ENCODE measurements at places on chromosomes 11 and 22.

GRCh38 chr11:68412593-68413475 is 47.7 kb upstream of the PPP6R3 start:
- DNase-seq = no peak

- DNase-seq = no peak
These were observed 47.5 kb downstream of the SC5D start for GRCh38 chr11:121340032-121340580.

- no peak for DNase-seq
These were observed 15.5 kb upstream of the TAB1 start for GRCh38 chr22:39383841-39384625.

DNA sequence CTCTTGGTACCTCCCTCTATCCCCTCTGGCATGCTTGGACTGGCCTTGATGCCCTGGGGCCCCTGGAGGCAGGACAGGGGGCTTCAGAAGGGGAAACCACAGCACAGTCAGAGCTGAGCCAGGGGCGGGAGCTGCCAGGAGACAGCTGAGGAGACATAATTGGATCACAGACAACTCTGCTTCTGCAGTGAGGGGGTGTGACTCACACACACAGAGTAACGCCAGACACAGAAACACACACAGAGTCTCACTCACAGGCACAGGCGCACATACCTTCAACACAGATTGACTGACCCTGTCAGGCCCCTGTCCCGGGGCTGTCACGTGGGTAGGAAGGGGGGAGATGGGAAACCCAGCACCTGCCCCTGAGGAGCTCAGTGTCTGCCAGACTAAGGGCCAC is 20.6 kb downstream of the STARD10 start:
- peak; percentile 92 for DNase-seq

GRCh38 chr11:47186076-47186699 is at the start of gene PACSIN3:
Gene PACSIN3, minus strand, starts transcription at chr11:47186434. Its CDS starts 3,707 bp downstream, at chr11:47182727.
- peak; percentile 60 for DNase-seq

GRCh38 chr11:85359859-85360258 is 267.3 kb downstream of the DLG2 start:
- no peak for DNase-seq

DNA sequence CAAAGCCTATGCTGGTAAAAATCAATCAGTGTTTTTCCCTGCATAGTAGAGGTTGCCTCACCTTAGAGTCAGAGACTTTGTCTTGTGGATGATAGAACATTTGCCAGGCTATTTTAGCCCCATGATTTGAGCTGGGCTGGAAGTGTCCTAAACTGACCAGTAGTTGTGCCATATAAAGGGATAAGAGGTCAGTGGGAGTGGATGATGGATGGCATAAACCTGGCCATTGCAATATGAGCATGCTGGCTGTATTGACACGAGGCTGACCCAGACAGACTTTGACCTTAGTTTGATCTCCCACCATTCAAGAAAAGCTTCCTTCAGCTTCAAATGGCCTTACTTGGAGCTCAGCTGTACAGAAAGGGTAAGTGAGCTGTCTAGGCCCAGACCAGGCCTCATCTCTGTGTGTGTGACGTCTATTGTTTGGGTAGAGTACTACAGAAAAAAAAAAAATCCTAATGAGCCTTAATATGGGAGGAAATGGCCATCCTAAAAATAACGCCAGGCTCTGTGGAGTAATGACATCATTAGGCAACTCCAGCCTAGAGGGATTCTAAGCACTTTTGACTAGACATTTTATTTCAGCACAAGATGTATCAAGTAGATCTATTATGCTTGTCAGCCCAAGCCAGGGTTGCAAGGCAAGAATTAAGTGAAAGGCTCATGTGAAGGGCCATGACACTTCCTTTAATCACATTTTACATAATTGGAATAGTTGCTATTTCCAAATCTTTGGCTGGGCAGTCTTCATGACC is 51.3 kb upstream of the CADM1 start:
- no peak for DNase-seq

GRCh38 chr11:81388326-81388725 is 1345.3 kb downstream of the FAM181B start:
- no peak for DNase-seq

DNA sequence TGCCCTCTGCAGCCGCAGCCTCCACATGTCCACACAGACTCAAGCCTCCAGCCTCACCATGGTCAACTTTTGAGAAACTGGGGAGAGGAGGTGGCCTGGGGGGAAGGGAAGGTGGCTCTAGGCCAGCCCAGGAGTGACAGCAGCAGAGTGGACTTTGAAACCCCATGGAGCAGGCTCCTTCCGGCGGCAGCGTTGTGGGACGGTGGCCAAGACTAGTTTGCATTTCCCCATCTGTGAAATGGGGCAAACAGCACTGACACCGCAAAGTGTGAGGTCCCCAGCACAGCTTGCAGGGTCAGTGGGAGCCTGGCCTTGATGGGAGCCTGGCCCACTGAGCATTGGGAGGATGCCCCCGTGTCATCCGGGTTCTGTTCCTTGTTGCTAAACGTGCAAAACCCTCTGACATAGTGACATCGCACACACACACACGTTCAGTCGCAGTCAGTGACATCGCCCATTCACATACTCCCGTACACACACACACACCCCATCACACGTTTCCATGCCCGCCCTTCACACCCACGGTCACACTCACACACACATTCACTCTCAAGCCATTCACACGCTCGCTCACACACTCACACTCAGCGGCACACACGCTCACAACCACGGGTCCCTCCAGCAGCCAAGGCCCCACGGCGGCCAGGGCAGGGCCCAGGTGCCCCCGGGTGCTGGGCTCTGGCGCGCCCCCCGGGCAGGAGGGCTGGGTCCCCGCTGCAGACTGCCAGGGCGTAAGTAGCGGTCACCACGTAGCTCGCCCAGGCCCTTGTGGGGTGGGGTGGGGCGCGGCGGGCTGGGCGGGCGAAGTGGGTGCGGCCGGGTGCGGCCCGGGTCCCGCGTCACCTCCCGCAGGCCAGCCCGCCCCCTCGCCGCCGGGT is 585 bp downstream of the CYB5R3 start:
- DNase-seq = no peak

- DNase-seq = no peak
These were observed 22.2 kb downstream of the BLID start for GRCh38 chr11:122093731-122094275.

GRCh38 chr22:49235463-49236300 is 592.0 kb downstream of the BRD1 start:
- DNase-seq = no peak

- no peak for DNase-seq
These were observed 69.9 kb upstream of the CHRM4 start for GRCh38 chr11:46461461-46461927.

GRCh38 chr22:37112084-37112728 is 2.7 kb upstream of the TMPRSS6 start:
- DNase-seq = no peak

DNA sequence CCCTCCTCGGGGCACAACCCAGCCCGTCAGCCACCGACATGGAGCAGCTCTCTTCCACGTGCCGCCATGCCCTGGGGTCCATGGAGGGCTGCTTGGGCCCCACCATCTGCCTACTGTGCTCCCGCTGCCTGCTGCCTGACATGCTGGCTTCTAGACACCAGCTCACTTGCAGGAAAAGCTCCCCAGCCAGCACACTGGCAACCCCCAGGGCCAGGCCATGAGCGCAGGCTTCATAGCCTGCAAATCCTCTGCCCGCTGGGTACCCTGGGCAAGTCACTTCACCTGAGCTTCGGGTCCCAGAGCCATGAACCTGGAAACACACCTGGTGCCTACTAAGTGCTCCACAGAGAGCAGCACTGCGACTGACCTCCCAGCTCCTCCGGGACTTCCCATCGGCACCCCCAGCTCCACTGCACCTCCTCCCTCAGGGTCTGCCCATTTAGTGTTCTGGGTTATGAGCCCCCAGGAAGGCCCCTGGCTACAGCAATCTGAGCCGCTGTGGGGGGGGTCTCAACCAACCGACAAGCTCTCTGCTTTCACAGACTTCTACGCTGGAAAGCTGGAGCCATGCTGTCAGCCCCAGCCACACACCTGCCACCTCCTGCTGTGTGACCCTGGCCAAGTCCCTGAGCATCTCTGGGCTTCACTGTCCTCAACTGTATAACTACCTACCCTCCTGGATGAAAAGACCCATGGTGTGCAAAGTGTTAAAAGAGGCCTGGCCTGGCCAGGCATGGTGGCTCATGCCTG is 139.2 kb downstream of the CRYBB2 start:
- no peak for DNase-seq

DNA sequence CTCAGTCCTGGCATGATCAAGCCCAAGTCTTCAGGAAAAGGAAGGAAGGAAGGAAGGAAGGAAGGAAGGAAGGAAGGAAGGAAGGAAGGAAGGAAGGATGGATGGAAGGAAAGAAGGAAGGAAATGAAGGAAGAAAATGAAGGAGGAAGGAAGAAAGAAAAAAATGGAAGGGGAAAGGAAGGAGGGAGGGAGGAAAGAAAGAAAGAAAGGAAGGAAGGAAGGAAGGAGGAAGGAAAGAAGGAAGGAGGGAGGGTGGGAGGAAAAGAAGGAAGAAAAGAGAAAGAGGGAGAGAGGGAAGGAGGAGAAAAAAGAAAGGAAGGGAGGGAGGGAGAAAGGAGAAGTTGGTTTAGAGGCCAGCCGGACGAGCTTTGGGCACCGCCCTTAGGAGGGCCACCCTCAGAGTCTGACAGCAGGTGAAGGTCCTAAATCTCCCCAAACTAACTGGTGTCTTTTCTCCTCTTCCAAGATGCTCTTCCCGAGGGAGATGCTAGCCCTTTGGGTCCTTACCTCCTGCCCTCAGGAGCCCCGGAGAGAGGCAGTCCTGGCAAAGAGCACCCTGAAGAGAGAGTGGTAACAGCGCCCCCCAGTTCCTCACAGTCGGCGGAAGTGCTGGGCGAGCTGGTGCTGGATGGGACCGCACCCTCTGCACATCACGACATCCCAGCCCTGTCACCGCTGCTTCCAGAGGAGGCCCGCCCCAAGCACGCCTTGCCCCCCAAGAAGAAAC is 122.8 kb downstream of the SEZ6L start:
- no peak for DNase-seq

DNA sequence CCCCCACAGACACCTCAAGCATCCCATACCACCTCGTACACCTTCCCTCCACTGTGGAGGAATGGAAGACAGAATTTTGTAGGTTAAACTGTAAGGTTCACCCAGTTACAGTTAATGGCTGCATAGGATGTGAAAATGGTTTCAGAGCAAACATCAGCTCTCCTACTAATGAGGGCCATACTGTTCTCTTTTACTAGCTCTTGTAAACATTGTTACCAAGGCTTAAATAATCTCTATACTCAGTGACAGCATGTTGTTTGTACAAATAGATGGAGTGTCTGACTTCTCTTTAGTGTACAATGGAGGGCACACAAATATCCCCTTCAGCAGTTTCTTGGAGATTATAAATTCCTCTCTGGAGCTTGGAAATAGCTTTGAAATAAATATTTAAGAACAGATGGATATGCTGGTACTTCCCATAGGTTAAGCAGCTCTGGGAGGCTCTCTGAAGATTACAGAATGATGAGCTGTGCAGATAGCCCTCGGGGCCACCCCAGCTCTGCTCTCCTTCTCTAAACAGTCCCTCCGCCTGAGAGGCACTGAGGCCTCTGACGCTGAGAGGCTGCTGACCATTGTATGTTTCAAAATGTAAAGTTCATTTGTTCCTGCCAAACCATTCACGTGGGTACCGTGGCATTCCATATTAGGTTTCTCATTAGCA is 25.7 kb downstream of the TTC12 start:
- no peak for DNase-seq

DNA sequence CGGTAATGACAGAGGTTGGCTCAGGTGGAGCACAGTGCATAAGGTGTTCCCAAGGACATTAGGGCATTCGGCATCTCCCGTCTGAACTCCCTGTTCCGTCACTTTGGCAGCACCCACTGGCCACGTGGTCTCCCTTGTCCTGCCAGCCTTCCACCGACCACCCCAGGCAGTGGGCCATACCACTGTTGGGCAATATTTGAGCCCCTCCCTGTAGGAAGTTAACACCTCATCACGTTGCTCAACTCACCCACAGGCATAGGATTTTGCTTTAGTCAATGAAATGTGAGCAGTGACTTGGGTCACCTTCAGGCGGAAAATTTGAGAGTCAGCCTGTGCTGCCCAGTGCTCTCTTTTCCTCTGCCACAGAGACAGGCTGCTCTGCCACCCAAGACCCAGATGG is 44.0 kb downstream of the SERPINH1 start:
- DNase-seq = no peak

- peak; percentile 8 for DNase-seq
These were observed 32.0 kb downstream of the SHANK3 start for GRCh38 chr22:50704510-50705218.

DNA sequence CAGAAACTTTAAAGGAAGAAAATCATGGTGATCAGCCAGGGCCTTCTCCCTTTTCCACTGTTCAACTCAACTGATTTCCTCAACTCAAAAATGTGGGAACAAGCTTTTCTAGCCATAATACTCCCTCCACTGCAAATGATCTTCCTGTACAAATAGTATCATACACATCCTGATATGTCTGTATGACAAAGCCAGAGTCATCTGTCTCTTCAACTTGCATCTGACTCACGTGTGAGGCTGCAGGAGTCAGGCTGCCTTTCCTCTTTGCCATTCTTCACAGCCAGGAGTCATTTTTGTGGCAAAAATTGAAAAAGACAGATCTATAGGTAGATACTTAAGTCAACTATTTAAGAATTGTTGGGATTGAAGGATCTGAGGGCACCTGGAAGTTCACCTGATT is 13.3 kb downstream of the PATZ1 start:
- no peak for DNase-seq

DNA sequence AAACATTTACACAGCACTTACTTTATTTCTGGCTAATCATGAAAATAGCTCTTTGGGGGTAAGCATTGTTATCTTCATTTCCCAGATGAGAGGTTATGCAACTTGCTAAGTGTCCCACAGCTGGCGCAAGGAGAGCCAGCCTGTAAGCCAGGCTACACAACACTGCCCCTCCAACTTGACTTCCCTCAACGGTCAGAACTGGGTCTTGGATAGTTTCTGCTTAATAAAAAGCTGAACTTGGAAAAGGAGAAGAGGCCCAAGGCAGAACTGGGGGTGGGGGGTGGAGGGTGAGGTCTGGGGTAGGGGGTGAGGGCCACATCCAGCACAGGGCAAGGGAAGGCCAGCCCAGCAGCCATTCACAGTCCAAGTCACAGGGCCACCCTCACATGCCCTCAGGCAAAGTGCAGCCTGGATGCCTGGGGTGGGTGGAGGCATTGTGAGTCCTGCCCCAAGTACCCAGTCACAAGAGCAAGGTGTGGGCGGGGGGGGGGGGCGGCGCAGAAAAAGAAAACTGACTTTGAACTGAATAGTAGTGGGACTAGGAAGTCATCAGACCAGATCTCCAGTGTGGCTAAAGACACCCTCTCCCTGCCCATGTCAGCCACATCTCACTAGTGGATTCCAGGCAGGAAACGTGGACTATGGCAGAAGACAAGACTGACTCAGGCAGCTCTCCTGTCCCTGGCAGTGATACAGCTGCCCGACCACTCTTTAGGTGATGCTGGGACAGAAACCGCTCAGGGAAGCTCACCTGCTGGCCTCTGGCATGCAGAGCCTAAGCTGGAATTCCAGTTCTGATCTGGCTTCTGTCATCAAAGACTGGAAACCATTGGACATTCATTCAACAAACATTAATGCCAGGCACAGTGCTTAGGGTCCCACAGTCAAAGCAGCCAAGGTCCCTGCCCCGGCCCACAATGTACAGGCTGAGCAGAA is 52.4 kb downstream of the PACSIN2 start:
- no peak for DNase-seq

- DNase-seq = no peak
These were observed 145.5 kb downstream of the RBFOX2 start for GRCh38 chr22:35883031-35883620.

Measured in BE2C (cell line).